ENCODE measurements at places on chromosomes 2 and 18.

GRCh38 chr2:136114382-136114781 lies 3.6 kb downstream of the CXCR4 start:
- no peak for DNase-seq

DNA sequence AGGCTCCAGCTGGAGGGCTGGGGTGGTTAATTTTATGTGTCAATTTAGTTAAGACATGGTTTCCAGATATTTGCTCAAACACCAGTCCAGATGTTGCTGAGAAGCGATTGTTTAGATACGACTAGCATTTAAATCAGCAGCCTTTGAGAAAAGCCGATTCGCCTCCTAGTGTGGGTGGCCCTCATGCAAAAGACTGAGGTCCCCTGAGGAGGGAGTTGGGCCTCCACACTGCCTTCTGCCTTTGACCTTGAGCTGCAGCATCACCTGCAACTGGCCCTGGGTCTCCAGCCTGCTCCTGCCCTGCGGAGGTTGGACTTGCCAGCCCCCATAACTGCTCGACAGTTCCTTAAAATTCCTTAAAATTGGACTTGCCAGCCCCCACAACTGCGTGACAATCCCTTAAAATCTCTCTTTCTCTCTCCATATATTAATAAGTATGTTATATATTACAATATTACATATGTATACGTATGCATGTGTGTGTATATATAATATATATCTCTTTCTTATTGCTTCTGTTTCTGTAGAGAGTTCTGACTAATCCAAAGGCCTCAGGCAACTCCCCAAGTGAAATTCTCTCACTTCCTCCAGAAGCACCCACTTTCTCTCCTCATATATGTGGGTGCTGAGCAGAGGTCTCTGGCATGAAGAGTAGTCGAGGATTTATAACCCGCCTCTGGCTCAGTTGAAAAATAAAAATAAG lies 14.4 kb downstream of the FBLN7 start:
- no peak for DNase-seq

DNA sequence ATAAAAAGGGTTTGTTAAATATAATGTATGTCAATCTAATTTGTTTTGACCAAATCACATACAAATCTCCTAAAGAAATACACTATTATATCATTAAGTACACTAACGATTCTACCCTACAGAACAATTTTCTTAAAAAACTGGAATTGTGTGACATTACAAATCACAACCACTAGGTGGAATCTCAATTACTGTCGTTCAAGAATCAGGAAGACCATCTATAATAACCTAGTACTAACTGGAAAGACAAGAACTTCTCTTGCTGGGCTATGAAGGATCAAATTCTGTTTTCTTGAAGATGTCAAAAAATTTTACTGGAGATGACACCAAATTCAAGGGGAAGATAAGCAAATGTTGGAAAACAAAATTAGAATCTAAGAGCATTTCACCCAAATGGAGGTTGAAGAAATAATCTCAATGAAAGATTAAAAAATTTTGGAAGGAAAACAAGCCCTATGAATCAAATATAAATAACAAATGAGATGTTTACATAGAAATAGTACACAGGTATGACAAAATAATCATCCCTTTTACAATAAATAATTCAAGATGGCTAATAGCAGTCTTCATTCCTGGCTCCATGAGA lies 110.9 kb downstream of the STK39 start:
- no peak for DNase-seq

- no peak for DNase-seq
Observed at GRCh38 chr18:3279201-3280185, 17.6 kb downstream of the MYL12B start.

- no peak for DNase-seq
Observed at GRCh38 chr2:27638709-27639108, 9.9 kb downstream of the GPN1 start.

DNA sequence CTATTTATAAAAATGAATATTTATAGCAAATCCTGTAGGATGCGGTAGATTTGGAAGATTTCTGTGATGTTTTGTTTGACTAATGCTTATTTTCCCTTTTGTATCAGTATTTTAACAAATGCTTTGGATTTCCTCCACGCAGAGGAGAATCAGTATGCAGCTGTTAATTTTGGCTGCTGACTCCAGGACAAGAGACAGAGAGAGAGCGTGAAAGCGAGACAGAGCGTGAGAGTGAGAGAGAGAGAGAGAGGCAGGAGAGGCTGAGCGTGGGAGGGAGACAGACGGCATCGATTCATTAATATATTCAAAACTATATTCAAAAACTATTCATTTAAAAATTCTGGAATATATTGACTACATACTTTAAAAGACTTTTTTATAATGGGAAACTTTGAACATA lies 62.5 kb downstream of the RRM2 start:
- no peak for DNase-seq

GRCh38 chr2:201441409-201441808 lies 9.8 kb downstream of the TRAK2 start:
- DNase-seq: no peak

- DNase-seq: no peak
Observed at GRCh38 chr2:169036736-169037440, 5.8 kb upstream of the ABCB11 start.

- DNase-seq: no peak
Observed at GRCh38 chr2:168316073-168316440, 68.7 kb upstream of the STK39 start.

GRCh38 chr18:36545821-36546427 lies 248.4 kb downstream of the FHOD3 start:
- no peak for DNase-seq

DNA sequence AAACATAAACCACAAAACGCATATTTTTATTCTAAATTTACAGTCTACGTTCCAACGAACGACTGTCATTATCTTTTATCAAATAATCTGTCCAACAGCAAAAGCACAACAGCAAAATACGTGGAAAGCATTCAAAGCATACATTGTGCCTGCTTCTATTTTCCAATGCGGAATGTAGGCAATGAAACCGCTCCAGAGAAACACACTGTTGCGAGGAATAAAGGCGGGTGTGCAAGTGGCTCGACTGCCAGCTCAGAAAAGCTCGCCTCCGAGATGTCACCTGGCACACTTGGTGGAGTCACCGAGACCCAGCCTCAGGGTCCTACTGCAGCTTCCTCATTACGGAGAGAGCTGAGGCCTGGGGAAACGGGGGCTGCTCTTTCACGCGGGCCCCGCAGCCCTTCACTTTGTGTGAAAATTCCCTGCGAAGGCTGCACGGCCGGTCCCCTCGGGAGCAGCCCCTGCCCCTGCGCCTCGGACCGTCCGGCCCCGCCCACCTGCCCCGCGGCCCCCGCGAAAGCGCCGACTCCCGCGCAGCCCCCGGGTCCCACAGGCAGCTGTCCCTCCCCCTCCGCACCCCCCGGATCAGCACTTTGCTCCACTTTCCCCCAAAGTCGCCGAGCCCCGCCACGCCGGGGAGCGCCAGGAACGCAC lies 752 bp downstream of the MGAT4A start:
- DNase-seq: peak; percentile 48

GRCh38 chr18:47331026-47331425 lies 79.6 kb upstream of the SKOR2 start:
- DNase-seq: no peak

- DNase-seq: no peak
Observed at GRCh38 chr2:112061840-112062239, 6.8 kb downstream of the TMEM87B start.

- DNase-seq: no peak
Observed at GRCh38 chr2:205814039-205814364, 131.7 kb downstream of the NRP2 start.

GRCh38 chr2:46865181-46865970 lies 50.2 kb downstream of the MCFD2 start:
- DNase-seq: no peak

DNA sequence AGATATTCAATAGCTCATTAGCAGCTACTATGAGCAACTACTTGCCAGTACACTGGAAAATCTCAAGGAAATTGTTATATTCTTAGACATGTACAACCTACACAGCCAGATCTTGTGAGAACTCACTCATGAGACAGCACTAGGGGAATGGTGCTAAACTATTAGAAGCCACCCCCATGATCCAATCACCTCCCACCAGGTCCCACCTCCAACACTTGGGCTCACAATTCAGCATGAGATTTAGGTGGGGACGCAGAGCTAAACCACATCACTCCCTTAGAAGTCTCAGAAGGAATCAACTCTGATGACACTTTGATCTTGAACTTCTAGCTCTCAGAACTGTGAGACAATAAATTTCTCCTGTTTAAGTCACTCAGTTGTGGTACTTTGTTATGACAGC lies 418.3 kb upstream of the SPHKAP start:
- DNase-seq: no peak

Data from activated naive CD8-positive, alpha-beta T cell treated with anti-CD3 and anti-CD28 coated beads, Interleukin-2, amount 50 U/mL, for 24 hours (primary cell).